ENCODE measurements at places on chromosomes 2 and 18.
A peak's percentile ranks its signal among the peaks of the same experiment; 100 is the strongest.

- DNase-seq: no peak
Measured at GRCh38 chr2:95225658-95226057, 18.3 kb downstream of the ZNF892 start.

- DNase-seq: peak; percentile 73
Measured at GRCh38 chr2:168119515-168120141, 127.8 kb downstream of the STK39 start.

DNA sequence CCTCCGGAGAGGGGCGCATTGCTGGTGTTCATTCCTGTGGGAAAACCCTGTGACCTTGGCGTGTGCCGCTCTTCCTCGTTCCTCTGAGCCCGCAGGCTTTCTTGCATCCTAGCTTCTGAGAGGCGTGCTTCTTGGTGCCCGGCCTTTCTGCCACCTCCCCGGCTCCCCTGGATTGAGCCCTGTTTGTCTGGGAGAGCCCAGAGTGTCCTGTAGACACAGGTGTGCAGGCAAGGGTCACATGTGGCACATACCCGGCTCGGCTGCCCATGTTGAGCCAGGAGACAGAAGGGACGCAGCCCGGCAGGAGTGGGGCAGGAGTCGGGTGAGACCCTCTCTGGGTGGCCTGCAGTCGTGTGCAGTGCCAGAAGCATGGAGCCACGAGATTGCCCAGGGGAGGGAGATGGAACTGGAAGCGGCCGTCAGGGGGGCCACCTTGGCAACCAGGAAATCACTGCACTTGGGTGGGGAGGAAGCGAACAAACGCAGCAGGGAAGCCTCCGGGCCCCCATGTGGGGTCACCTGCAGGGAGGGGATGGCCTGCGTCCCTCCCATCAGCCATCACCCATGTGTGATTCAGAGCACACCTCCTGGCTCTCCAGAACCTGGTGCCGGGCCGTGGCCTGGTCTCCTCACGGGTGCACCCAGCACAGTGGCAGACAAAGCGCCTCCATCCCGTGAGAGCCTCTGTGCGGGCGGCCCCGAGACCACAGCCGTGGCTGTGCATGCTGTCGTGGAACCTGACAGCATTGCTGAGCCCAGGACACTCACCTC lies 92.9 kb downstream of the SH3BP4 start:
- DNase-seq: no peak

- no peak for DNase-seq
Measured at GRCh38 chr2:128279786-128280157, 38.9 kb downstream of the HS6ST1 start.

GRCh38 chr2:180905002-180905401 lies 75.4 kb upstream of the UBE2E3 start:
- no peak for DNase-seq

DNA sequence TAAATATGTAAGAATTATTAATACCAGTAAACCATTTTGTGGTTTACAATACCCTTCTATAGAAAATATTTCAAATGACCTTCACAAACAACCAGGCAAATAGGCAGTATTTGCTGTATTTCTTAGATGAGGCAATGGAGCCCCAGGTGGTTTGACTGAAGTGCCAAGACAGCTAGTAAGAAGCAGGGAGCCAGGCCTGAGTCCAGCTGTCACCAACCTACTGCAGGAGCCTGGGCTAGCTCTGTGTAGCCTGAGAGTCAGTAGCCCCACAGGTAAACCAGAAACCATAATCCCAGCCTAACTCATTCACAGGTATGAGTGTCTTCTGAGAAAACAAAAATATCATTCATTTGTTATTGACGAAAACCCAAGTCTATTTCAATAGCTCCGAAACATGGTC lies 45.6 kb downstream of the TRIB2 start:
- no peak for DNase-seq

GRCh38 chr18:35343936-35344735 lies at the start of gene ZNF24:
Gene ZNF24 (minus strand): TSS chr18:35344420. CDS start chr18:35340650, 3,770 bp downstream.
- peak; percentile 99 for DNase-seq

- no peak for DNase-seq
Measured at GRCh38 chr18:73895701-73896100, 251.9 kb downstream of the FBXO15 start.

GRCh38 chr18:73563345-73563744 lies 584.3 kb downstream of the FBXO15 start:
- no peak for DNase-seq

GRCh38 chr2:219022041-219022440 lies 19.3 kb downstream of the CFAP65 start:
- no peak for DNase-seq

DNA sequence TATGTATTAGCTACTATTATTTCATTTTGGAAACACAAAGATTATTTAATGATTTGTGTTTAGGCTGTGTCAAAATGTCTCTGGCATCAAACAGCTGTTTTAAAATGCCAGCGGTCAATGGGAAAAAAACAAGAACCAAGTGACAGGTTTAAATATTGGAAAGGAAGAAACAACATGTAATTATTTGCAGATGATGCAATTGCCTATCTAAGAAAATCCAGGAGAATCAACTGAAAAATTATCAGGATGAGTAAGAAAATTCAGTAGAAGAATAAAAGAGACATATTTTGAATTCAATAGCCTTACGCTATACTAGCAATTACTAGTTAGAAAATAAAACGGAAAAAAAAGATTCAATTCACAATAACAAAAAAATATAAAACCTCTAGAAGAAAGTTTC lies 51.6 kb downstream of the HNRNPLL start:
- DNase-seq: no peak

GRCh38 chr2:120435671-120436459 lies 89.9 kb downstream of the INHBB start:
- no peak for DNase-seq

DNA sequence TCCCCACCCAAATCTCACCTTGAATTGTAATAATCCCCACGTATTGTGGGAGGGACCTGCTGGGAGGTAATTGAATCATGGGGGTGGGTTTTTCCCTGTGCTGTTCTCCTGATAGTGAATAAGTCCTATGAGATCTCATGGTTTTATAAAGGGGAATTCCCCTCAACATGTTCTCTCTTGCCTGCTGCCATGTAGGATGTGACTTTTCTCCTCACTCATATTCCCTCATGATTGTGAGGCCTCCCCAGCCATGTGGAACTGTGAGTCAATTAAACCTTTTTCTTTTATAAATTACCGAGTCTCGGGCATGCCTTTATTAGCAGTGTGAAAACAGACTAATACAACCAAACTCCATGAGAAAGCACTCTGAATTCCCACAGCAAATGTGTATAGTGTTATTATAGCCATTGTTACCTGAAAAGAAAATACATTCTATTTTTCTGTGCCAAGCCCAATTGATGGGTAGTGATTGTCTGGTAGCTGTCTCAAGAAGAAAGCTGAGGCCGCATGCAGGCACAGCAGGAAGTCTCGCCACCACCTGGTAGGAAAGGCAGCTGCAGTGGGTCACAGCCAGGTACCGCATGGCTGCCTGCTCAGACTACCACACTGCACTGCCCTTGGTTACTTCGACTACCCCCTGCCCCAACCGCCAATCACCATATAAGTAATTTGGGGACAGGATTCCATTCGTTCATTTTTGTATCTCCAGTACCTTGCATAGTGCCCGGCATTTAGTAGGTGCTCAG lies 10.3 kb upstream of the ZBTB7C start:
- DNase-seq: peak; percentile 47

- DNase-seq: no peak
Measured at GRCh38 chr2:203711399-203711798, 5.0 kb downstream of the CD28 start.

- peak; percentile 68 for DNase-seq
Measured at GRCh38 chr2:46942143-46942526, 26.5 kb upstream of the MCFD2 start.

GRCh38 chr18:44128365-44128764 lies 552.3 kb upstream of the SETBP1 start:
- no peak for DNase-seq

Measured in RPMI8226 (cell line).